ENCODE measurements at places on chromosomes 1 and 21.
A peak's percentile ranks its signal among the peaks of the same experiment; 100 is the strongest.

DNA sequence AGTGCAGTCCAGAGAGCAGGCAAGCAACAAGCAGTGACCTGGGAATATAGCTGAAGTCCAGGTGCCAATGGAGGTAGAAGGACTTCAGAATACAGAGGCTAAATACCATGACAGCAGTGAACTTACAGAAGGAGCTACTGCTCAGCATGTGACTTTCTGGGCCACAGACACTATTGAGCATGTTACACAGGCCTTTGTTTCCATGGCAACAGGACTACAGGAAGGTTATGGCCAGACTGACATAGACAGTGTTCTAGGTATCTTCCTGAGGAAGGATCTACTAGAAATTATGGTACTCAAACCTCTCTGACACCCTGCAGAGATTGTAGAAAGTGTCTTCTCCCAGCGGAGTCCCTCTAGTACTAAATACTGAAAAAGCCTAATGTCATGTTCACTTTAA lies 11.0 kb downstream of the OR2M5 start:
- DNase-seq: no peak

GRCh38 chr1:112309499-112309898 lies 86.5 kb upstream of the CTTNBP2NL start:
- no peak for DNase-seq

GRCh38 chr1:175540896-175541645 lies 202.3 kb downstream of the TNR start:
- DNase-seq: no peak

DNA sequence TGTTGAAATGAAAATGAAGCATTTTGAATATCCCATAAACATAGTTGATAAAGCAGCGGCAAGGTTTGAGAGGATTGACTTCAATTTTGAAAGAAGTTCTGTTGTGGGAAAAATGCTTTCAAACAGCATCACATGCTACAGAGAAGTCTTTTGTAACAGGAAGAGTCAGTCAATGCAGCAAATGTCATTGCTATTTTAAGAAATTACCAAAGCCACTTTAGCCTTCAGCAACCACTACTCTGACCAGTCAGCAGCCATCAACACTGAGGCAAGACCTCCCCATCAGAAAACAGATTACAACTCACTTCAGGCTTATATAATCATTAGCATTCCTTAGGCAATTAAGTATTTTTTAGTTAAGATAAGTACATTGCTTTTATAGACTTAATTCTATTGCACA lies 33.8 kb upstream of the FCRL3 start:
- no peak for DNase-seq

DNA sequence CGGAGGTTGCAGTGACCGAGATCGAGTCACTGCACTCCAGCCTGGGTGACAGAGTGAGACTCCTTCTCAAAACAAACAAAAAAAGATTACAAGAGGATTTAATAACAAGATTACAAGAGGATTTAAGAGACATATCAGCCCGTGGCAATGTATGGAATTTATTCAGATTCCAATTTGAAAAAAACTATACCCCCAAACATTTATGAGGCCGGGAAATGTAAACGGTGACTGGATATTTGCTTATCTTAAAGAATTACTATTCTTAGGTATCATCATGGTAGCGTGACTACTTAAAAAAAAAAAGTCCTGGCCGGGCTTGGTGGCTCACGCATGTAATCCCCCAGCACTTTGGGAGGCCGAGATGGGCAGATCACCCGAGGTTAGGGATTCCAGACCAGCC lies 21.2 kb upstream of the ELK4 start:
- DNase-seq: no peak

- no peak for DNase-seq
These were observed 53.8 kb upstream of the TARDBP start for GRCh38 chr1:10958614-10959013.

DNA sequence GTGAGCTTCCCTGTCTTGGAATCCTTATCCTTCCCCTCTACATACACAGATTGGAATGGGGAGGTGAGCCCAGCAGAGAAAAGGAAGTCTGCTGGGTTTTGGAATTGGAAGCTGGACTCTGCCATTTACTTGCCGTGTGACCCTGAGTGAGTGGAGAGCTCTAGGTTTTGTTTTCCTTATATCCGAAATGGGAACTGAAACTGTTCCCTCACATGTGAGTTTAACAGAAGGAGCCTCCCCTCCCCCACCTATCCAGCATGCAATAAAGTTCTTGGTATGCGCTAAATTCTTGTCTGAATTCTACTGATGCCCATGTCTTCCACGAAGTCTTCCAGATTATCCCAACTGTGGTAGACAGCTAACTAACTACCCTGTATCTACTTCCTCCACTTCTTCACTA lies 58.7 kb downstream of the NENF start:
- DNase-seq: no peak

- no peak for DNase-seq
These were observed 9.6 kb downstream of the TENT5C start for GRCh38 chr1:117615474-117615873.

- DNase-seq: peak; percentile 82
These were observed 626.9 kb upstream of the ADGRL4 start for GRCh38 chr1:79633456-79633855.

DNA sequence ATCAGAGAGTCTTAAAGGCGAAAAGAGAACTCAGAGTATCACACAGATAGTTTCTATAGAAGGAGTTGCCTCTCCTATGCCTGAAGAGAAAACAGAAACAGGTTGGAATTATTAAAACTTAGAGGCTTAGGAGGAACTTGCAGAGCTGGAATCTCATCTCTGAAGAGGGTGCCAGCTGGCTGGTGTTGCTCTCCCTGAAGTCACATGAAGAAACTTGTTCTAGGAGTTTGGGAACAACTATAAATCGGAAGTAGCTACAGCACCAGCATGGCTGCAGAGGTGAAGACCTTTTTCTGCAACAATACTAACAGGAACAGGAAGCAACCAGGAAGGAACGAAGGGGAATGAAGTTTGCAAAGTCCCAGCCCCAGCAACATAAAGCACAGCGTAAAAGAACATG lies 35.8 kb downstream of the FMO3 start:
- no peak for DNase-seq

DNA sequence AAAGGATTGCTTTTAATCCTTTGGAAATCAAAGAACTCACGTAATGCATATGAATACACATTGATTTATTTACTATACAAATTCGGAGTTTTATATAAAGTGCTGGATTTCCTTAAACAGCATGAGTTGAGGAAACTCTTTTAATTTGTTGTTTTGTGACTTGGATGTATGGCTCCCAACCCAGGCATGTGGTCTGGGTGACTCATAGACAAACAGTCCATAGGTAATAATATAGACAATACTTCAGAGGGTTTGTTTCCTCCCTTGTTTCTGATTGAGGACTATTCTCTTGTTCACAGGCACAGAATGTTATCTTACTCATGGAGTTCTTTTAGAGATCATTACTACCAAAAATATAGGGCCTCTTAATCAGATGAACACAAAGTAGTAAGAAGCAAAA lies 43.8 kb downstream of the XPR1 start:
- DNase-seq: peak; percentile 2

- no peak for DNase-seq
These were observed 3.6 kb downstream of the KIAA0040 start for GRCh38 chr1:175188936-175189335.

DNA sequence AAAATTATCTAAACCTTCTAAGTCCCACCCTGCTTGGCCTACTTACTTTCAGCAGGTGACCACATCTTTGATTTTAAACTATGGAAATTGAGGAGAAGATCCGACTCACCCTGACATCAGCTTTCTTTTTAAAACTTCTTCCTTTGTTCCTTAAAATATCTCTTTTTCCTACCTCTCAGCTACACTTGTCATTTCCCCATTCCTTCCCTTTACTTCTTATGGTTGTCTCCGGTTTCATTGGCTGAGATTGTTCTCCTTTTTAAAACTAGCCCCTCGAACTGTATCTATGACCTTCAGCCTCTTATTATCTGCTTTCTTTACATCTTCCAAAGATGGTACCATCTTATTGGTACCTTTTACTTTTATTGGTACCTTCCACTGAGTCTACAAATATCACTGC lies 87.8 kb upstream of the NRIP1 start:
- DNase-seq: no peak

DNA sequence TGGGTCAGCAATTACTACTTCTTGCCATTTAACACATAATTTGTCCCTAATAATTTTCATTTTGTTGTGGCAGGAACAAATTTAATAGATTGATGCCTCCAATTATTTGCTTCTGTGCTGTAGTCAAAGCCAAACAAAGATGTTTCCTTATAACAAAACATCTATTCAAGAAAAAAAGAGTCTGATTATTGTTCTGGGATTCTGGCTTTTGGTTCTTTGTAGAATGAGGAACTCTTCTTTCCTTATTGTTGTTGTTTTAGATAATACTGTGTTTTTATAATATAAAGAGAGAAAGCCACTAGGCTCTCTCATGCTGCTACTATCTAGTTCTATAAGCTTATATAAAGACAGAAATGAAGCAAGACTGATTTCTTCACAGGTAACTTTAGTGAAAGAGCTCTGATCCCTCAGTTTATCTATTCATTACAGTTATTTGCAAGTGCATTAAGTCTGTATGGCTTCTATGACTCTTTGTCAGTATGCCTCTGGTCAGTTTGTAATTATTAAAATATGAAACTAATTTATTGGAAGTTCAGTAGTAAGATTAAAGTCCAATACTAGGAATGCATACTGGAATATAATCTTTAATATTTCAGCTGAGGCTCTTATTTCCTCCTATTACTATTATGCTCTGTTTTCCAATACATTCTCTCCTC lies 37.4 kb downstream of the PRKACB start:
- DNase-seq: no peak

DNA sequence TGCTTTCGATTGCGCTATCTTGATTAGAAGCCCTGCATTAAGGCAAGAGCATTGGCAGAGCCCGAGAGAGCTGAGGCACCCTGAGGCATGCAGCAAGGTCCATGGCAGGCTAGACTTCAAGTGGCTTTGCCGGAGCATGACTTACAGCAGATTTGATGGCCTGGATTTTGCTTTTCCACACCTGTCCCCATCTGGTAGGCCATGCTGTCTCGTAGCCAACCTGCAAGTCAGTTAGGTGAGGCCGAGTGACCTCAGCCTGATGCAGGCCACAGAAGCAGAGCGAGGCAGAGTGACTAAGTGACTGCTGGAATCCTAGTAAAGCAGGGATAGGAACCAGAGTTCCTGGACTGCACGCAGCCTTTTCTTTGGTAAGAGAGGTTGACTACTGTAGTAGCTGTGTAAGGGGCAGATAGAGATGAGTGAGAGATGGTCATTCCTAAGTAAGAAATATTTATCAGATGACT lies 148.9 kb downstream of the PBX1 start:
- DNase-seq: peak; percentile 62

DNA sequence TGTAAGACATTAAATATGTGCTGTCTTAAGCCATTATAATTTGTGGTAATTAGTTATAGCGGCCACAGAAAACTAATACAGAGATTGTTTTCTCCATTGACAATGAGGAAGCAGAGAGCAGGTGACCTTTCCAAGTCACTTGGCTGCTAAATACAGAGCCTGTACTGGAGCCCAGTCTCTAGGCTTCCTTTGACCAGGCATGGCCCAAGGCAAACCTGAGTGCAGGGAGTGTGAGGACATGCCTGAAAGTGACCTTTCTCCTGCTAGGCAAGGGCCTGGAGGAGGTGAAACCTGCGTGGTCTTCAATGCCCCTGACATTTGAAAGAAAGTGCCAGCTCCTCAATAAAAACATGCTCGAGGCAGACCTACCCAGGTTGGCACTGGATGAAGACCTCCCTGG lies 12.5 kb upstream of the CHI3L1 start:
- DNase-seq: no peak

GRCh38 chr1:243765676-243766075 lies 84.4 kb downstream of the AKT3 start:
- no peak for DNase-seq

GRCh38 chr1:204924013-204924759 lies 53.5 kb downstream of the NFASC start:
- DNase-seq: peak; percentile 18

DNA sequence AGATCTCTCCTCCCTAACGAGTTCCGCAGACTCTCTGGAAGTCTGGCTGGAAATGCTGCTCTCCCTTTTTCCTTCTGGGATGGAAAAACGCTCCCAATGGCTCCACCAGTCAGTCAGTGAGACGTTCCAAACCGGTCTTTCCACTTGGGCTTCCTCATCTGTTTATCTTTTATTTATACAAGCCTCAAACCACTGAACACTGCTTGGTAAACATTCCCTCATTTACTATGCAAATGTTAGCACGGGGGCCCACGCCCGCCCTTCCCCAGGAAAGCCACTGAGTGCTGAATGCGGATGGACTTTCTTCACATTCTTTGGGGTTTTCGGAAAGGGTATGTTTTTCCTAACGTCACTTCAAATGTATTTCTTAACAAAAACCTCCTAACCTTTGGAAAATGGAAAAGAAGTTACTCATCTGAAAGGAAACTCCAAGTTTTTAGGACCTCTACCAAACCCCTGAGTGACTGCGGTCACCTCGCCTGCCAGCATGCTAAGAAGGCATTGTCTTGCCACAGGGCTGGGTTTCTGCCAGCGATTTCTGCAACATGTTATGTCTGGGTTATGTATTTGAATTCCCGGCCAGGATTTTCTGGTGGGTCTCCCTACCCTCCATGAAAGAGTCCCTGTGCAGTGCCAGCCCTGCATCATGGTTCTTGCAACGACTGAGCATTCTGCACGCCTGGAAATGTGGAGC lies 14.0 kb upstream of the UMODL1 start:
- DNase-seq: peak; percentile 93

DNA sequence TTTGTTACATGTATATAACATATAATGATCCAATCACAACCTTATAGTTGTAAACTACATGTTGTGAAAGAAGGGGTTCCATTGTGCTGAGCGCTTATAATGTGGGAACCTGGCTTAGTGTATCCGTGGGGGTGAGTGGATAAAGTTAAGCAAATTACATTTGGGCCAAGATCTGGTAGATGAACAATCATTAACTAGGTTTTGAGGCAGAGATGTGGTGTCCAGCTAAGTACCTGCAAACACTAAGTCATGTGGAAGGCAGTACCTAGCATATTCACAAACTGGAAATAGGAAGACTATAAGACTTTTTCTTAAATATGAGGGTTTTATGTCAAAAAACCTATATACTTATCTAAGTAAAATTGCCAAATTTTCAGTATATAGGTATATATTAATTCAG lies 167.2 kb upstream of the PDE4B start:
- DNase-seq: no peak

DNA sequence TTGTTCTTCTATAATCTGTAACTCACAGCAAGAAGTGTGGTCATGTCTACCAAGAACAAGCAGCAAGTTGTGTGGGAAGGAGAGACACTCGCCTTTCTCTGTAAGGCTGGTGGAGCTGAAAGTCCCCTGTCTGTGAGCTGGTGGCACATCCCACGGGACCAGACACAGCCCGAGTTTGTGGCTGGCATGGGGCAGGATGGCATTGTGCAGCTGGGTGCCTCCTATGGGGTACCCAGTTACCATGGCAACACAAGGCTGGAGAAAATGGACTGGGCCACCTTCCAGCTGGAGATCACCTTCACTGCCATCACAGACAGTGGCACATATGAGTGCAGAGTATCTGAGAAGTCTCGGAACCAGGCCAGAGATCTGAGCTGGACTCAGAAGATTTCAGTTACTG lies 15.5 kb downstream of the CD101 start:
- no peak for DNase-seq

Measured in fibroblast of skin of scalp (primary cell).